C1 segment of cervical spinal cord (tissue), 14 donors: ENCODE measurements at places on chromosomes 4 and X.

GRCh38 chrX:74804574-74804973 lies 120.7 kb downstream of the NEXMIF start:
- no peak for DNase-seq

DNA sequence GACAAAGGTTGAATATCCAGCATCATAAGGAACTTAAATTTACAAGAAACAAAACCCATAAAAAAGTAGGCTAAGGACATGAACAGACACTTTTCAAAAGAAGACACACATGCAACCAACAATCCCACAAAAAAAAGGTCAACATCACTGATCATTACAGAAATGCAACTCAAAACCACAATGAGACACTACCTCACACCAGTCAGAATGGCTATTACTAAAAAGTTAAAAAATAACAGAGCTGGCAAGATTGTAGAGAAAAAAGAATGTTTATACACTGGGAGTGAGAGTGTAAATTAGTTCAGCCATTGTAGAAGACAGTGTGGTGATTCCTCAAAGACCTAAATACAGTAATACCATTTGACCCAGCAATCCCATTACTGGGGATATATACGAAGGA lies 474.7 kb downstream of the TRIML1 start:
- DNase-seq, result no peak

GRCh38 chr4:156018383-156018782 lies 64.7 kb upstream of the CTSO start:
- DNase-seq, result no peak

DNA sequence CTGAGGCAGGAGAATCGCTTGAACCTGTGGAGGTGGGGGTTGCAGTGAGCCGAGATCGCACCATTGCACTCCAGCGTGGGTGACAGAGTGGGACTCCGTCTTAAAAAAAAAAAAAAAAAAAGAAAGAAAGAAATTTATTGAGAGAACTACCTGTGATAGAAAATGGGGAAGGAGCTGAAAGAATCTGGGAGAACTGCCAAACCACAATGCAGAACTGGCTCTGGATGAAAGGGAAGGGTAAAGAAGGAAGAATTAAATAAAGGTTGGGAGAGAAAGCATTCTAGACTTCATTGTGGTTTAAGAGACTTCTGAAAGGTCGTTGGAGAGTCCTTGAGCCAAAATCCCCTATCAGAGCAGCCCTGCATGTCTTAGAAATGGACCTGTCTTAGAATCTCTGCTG lies 567.9 kb upstream of the HTR2C start:
- DNase-seq, result no peak

- no peak for DNase-seq
Observed at GRCh38 chr4:46032056-46032455, 91.8 kb downstream of the GABRG1 start.
